ENCODE measurements at places on chromosomes 7 and 10. TPM values are rescaled to one million over a fixed set of nuclear protein-coding genes. Genes with fewer than 3 reads are reported as not detected.
A peak's percentile ranks its signal among the peaks of the same experiment; 100 is the strongest.

DNA sequence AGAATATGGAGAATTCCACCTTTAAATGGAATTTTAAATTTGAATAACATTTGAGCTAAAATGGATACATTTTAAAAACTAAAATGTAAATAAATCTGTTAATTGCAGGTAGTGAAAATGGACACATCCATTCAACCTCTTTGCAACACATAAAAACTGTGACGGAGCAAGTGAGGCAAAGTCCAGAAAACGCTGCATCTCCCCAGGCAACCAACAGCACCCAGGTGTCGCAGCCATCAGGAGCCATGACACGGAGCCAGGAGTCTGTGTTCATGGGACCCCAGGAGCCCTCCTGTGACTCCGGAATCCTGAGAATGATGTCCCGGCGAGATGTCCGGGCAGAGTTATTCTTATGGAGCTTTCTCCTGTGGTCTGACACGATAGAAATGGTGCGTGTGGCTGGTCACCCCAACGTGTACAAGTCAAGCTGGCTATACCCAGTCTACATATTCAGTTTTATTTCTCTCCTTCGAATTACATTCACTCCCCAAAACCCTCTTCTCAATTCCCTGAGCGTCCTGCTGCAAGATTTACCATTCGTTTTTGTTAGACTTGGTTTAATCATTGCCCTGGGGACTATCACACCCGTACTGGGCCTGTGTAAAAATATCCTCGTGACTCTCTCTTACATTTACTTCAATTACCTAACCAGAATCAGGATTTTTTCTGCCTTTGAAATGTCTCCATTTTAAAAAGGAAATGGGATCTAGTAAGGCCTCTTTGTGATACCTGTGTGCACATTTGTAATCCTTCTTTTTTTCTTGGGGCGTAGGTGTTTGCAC lies 13.1 kb upstream of the MRC1 start:
- DNase-seq: no peak

- DNase-seq: peak; percentile 61
Measured at GRCh38 chr10:99917963-99918825, 91.6 kb downstream of the DNMBP start.

GRCh38 chr10:73251683-73252444 lies 580 bp downstream of the MRPS16 start:
- no peak for DNase-seq

DNA sequence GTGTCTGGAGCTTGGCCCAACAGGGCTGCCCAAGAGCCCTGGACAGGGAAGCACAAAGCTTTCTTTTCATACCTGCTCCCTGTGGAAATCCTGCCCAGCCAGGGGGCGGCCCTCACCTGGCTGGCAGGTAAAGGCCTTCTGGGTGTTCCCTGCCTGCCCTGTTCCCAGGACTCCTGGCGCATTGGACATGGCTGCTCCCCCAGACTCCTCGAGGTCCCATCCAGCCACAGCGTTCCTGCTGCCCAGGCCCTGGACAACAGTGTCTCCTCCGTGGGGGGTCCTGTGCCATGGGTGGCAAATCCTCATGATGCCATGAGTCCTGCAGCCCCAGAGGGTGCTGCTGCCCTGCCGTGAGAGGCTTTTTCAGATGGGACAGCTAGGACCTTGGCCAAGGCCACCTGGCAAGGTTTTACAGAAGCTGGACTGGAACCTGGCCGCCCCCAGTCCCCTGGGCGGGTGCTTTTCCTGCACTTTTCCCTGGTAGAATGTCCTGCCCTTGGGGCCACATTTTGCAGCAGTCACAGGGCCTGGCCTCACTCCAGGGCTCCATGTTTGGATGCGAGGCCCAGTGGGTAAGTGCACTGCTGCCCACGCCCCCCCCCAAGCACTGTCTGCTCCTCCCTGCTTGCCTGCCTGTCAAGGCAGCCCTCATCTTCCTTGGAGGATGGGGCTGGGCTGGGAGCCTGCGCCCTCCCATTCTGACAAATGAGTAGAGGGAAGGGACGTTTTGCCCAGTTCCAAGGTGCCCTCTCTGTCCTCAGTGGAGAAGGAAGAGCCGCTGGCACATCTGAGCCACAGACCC lies 60.7 kb downstream of the LHPP start:
- no peak for DNase-seq

PVRIG gene
- 0.22 TPM for polyA plus RNA-seq

ZNF138 gene
- 4.0 TPM for polyA plus RNA-seq
